ENCODE measurements at places on chromosomes 3 and 15.

DNA sequence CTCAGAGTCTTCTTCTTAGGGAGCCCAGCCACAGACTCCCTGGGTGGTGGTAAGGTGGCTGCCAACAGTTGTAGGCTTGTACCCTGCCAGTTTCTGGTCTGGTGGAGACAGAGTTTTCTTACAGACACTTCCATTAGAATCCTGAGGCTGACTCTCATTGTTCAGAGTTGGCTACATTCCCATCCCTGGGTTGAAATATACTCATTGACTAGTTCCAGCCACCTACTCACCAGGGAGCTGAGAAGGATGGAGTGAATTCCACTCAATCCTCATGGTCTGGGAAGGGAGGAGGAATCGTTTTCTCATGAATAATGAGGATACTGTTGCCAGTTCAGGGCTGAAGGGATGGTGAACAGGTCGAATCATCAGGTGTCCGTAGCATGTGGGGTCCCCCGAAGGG lies 226.5 kb upstream of the PROK2 start:
- DNase-seq = no peak

- no peak for DNase-seq
These were observed 68.9 kb downstream of the CD200R1L start for GRCh38 chr3:112777811-112778210.

DNA sequence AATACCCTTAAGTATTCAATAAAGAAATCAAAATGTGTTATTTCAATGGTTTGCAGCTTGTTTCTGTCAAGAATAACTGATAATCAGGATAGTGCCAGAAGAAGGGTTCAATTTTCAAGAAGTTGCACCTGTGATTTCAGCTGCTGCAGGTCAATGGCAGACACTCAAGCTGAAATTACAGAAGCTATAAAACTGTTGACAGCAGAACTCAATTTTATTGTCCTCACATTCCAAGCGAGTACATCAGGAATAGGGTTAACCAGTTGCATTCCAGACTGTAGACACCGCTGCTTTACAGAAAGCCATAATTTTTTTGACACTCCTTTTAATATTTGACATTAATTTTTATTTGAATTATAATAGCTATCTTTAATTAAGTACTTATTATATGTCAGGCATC lies 364.1 kb downstream of the CGGBP1 start:
- no peak for DNase-seq

DNA sequence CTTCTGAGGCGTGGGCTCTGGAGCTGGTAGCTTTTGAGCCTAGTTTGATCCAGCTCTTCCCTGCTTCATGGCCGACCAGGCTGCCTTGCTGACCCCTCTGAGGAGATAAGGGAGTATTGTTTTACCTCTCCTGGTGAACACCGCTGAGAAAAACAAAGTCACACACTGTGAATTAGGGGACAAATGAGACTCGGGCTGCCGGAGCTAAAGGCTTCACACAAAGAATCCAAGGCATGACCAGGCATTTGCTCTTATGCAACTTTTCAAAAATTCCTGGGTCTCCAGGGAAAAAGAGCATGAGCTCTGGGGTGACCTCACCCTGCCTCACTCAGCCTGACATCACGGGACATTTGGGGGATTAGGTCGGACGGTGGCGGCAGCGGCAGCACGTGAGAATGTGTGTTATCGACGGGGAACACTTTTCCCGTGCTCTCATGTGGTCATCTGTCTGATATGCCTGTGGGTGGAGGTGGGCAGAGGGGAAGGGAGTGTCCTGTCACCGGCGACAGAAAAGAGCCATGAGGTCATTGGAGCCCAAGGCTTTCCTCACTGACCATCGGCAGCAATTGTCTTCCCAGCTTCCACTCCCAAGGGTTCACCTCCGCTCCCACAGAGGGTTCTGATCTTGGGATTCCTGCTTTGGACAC lies 61.0 kb downstream of the TMEM44 start:
- DNase-seq = peak; percentile 78

DNA sequence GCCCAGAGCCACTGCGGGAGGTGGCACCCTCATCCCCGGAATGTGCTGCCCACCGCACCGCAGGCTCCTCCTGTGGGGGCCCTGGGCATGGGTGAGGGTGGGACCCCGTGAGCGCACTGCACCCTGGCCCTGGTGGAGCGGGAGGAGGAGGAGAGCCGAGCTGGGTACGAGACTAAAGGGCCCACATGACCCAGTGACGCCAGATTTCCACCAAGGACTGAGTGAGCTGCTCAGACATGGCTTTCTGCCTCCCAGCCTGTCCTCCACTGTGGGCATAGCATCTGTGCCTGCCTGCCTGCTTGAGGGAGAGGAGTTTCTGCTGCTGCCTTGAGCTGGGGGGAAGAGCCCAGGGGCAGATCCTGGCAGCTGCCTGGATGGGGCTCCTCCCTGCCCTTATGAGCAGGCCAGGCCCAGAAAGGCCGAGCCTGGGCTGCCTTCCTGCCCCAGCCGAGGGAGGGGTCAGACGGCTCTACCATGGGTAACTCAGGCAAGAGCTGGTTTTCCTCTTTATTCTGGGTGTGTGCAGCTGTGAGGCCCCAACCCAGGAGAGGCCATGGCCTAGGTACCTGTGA lies 88.4 kb downstream of the VGLL4 start:
- no peak for DNase-seq

- DNase-seq = no peak
These were observed 1.9 kb downstream of the IVD start for GRCh38 chr15:40407330-40407990.

DNA sequence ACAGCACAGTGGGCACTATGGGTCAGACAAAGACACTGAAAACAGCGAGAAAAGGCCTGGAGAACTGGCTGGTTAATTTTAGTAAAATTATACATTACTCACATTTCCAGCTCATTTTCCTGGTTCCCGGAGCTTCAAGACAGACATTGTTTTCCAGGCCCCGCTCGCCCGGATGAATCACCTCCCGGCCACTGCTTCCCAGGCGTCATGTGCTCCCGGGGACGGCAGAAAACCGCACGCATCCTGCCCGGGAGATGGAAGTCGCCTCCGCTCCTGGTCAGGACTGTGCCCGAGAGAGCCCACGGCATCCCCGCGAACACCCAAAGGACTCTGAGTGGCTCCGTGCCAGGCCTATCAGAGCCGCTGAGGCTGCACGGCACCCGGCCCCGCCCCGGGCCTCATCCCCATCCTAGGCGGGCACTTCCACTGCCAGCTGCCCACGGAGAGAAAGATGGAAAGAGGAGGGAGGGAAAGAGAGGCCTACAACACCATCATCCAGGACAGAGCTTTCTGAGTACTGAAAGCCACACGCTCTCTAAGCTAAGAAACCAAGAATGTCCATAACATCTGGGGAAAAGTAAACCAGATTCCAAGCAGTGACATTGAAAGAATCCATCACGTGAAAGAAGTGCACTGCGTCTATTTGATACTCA lies 75.1 kb downstream of the VGLL4 start:
- DNase-seq = peak; percentile 89

GRCh38 chr3:72109327-72110259 lies 324.6 kb upstream of the PROK2 start:
- DNase-seq = no peak

- DNase-seq = no peak
These were observed 234.8 kb downstream of the CHST2 start for GRCh38 chr3:143354342-143354741.

DNA sequence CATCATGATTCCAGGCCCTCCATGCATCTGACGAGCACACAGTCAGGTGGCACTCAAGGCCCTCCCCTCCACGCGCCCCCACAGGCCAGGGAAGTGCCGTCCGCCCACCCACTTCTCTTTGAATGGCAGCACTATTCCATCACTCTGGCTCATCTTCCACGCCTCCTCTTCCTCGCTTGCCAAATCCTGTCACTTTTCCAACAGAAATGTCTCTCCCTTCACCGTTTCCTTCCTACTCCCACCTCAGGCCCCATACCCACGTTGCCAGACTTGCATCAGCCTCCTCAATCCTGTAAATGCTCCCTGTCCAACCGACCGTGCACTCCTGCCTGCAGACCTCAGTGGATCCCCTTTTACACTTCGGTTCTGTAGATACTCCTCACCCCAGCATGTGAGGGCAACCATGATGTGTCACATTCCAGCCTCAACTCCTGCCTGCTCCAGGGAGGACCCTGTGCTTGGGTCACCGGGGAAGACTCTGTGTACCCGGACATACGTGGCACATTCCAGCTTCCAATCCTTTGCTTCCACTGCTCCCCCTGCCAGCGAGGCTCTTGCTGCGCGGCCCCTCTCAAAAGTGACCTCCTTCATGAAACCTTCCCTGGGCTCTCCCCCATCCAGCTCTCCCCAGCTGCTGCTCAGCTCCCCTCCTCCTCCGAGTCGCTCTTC lies 29.6 kb downstream of the ADCY5 start:
- no peak for DNase-seq

DNA sequence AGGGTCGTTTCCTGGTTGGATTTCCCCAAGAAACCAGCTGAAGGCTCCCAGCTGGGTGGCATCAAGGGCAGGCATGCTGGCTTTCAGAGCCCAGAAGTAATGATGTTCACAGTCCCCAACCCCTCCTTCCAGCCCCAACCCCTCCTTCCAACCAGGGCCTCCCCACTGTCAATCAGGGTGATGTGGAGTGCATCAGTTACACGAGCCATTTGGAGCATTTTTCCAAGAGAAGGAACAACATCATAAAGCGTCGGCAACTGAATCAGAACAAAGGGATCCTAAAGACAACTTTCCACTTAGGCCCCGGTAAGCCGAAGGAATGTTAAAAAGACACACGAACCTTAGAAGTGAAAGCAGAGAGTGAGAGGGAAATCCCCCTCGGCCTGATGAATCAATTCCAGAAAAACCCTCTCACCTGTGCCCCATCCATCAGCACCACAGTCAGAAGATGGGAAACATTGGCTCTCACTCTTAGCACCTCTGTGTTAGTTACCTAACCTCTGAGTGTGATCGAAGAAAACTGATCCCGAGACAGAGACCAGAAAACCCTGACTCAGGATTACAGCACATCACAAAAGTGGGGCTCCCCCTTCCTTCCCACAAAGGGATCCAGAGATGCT lies 101.2 kb upstream of the WNT5A start:
- no peak for DNase-seq

- no peak for DNase-seq
These were observed 101.5 kb upstream of the UBE2E1 start for GRCh38 chr3:23704298-23704697.

- peak; percentile 10 for DNase-seq
These were observed 84.8 kb upstream of the FOXB1 start for GRCh38 chr15:59918994-59919951.

DNA sequence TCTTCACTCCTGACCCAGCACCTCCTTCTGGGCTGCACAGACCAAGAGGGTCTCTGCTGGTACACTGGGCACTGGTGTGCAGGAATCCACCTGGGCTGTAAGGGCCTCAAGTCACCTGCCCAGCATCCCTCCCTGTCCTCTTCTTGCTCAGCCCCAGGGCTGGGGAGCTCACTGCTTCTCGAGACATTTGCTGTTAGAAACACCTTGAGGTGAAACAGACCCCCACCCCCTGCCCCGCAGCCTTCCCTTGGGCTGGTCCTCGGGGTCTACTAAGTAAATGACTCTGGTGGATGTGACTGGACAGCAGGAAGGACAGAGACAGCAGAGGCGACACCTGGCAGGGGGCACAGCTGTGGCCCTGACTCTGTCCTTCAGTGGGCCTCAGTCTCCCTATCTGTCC lies 29.1 kb downstream of the LOXL1 start:
- no peak for DNase-seq

Data from SW480 (cell line).